ENCODE measurements at places on chromosomes 4 and X.

GRCh38 chr4:3857269-3857926, 91.2 kb downstream of the ADRA2C start:
- DNase-seq = no peak

DNA sequence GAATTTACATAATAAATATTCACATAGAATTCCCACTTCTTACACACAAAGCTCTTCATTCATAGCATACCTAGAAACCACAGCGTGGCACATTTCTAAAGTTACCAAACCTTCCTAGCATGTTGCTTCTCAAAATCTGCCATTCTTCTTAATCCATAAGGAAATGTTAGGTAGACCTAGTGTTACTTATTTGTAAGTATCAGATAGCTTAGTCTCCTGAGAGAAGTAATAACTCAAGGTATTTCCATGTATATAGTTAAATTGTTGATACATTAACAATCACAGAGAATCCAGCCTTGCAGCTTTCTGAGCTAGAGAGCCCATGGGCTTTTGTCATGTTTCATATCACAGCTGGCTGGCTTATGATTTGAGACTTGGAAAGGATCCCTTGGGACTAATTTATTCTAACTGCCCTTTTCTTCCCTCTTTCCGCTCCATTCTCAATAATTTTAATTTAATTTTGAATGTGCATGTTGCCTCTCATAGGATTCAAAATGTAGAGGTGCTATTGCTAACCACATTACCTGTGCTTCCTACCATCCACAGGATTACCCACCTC, 17.6 kb downstream of the SH3RF1 start:
- no peak for DNase-seq

GRCh38 chr4:89574176-89574575, 262.8 kb downstream of the SNCA start:
- no peak for DNase-seq

- DNase-seq = no peak
These were observed 26.0 kb downstream of the TKTL1 start for GRCh38 chrX:154321594-154321993.

GRCh38 chrX:32150141-32150540, 1061.2 kb downstream of the DMD start:
- no peak for DNase-seq

DNA sequence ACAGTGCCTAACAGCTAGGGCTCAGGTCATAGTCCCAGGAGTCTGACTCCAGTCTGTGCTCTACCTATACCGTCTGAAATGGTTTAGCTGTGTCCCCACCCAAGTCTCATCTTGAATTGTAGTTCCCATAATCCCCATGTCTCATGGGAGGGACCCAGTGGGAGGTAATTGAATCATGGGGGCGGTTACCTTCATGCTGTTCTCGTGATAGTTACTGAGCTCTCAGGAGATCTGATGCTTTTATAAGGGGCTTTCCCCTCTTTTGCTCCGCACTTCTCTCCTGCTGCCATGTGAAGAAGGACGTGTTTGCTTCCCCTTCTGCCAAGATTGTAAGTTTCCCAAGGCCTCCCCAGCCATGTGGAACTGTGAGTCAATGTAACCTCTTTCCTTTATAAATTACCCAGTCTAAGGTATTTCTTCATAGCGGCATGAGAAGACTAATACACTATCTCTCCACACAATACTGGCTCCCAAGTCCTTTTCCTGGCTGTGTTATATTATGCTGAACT, 110.8 kb downstream of the AFAP1 start:
- DNase-seq = no peak

- DNase-seq = no peak
These were observed 77.4 kb upstream of the AGA start for GRCh38 chr4:177519481-177520260.

DNA sequence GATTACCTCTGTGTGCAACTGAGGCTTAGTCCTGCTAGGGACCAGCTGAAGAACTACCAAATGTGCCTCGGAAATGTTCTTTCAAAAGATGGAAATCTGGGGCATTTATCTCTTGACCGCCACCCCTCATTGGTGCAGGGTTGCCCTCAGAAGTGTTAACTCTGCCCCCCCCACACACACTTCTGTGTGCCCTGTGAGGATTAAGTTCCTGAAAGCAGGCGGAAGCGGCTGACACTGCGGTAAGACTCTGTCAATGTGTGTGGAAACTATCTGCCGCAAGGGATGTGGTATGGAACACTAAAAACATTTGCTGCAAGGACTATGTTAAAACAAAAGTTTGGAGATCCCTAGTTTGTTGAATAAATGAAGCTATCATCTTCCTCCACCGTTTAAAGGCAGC, 106.9 kb upstream of the NDP start:
- no peak for DNase-seq

- DNase-seq = no peak
These were observed 375.8 kb upstream of the CXorf51B start for GRCh38 chrX:146433771-146434170.

DNA sequence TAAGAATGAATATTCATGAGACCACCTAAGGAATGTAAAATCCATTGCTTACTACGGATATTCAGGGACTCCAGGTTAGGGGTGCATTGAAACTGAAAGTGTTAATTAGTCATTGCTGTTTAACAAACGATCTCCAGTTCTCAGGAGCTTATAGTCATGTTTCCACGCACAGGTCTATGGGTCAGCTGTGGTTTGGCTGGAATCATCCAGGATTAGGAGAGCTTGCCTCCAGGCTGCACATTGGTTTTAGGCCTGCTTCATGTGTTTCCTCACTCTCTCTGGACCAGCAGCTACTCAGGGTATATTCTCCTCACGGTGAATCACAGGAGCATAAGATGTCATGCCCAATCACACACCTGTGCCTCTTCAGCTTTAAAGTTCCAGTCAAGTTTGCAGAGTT, 98.9 kb downstream of the ATXN3L start:
- DNase-seq = no peak
